Ammon's horn (tissue), 1 donor: ENCODE measurements at places on chromosomes 4 and X.

- DNase-seq, result no peak
Measured at GRCh38 chr4:99248714-99249113, 29.7 kb upstream of the ADH6 start.

DNA sequence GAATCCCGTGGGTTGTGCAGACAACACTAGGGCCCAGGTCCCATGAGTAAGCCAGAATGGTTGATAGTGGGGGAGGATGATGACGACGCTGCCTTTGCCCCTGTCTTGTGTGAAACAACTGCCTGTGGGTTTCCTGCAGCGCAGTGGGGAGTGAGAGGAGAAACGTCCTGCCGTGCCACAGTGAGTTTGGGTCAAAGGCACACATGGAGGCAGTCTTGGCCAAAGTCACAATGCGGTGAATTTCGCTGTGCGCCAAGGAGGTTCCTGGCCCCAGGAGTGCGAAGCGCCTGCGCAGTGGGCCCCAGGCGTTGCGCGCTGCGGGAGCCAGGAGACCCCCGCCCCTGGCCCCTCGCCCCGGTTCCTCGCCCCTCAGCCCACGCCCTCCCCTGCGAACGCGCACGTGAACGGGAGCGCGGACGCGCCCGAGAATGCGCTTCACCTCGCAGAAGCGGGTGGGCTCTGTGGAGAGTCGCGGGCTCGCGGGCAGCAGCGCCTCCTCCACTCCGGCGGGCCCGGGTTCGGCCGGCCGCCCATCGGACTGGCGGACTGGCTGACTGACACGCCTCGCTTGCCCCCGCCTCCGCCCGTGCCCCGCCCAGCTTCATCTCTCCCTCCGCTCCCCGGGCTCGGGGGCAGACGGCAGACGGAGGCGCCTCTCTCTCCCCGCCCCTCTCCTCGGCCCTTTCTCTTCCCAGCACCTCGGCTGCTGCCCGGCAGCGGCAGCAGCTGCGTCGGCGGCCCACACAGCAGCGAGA, at the start of gene NUDT10:
Gene NUDT10, plus strand, starts transcription at position 635 of the 755 bp plus-strand sequence. CDS start 144 bp downstream, outside the sequence.
- DNase-seq, result peak; percentile 25

DNA sequence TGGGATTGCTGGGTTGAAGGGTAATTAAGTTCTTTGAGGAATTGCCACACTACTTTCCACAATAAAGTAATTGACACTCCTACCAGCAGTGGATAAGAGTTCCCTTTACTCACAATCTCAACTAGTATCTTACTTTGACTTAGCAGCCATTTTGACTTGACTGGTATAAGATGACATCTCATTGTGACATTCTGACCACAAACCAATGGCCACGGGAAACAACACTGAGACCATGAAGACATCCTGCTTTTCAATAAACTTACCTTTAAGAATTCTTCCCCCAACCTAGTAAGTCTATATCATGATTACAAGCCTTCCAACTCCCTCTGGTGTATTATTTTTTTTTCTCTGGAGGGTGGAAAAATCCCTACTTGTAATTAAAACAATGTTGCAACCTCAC, 66.9 kb upstream of the WDR1 start:
- no peak for DNase-seq

DNA sequence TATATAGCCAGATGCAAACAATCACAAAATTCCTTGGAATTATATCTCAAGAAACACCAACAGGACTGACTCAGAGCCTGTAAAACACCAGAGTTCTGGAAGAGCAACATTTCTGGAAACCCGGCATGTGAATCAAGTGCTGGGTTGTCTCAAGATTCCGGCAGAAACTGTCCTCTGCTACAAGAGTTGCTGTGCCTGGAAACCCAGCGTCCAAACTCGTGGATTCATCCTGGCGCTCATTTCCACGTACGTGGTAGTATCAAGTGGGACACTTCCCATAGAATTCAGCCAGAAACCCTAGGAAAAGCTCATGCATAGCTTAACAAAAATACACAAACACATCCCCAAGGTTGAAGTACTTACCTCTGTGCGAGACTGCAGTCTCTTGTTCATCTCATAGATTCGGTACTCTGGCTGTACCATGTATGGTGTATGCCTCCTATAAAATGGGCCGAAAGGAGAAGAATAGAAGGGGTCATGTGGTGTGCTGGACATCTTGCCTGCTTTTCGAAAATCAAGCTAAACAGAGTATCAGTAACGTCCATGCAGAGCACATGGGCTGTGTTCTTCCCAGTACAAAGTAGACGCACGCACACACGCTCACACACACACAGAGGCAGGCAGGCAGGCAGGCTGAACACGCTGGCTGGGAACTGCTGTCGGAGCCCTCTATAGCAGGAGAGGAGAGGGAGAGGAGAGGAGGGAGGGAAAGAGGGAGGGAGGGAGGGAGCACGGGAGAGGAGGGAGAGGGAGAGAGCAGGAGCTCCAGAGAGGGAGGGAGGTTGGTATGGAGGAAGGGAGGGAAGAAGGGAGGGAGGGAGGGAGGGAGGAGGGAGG, at the start of gene LDB2:
Gene LDB2, minus strand, starts transcription at position 655 of the 837 bp plus-strand sequence.
- peak; percentile 82 for DNase-seq

DNA sequence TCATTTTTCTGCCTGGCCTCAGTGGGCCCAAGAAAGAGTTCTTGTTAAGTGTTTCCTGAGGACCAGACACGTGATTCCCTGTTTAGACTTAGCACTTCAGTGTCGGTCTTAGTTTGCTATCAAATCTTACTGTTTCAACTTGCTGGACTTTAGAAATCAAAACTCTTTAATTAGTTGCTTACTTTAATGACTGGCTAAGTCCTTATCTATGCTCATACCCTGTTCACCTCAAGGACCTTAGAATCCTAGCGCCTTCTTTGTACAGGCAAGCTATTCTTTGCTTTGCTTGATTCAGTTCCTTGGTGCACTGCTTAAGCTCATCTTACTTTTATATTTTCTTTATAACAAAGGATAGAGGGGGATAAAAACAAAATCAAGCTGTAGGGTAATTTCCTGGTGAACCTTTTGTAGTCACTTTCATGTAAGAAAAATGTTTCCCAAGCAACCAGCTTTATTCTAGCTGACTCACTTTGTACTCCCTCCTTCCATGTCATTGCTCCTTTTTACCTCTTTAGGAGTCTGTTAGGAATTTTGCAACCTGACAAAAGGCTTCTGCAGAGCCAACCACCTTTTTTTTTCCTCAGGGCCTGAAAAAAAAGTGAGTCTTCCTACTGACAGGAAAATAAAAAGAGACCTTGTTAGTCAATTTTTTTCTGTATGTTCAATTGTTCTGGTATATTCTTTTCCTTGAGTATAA, 14.7 kb downstream of the WDR44 start:
- DNase-seq, result no peak

- no peak for DNase-seq
Measured at GRCh38 chr4:13515268-13515667, 29.0 kb downstream of the NKX3-2 start.

GRCh38 chrX:138754861-138755260, 43.3 kb upstream of the FGF13 start:
- DNase-seq, result no peak

GRCh38 chrX:74160358-74160757, 143.6 kb upstream of the ZCCHC13 start:
- no peak for DNase-seq
